ENCODE measurements at places on chromosomes 3 and 15. TPM values are rescaled to one million over a fixed set of nuclear protein-coding genes. Genes with fewer than 3 reads are reported as not detected.

TM6SF1 gene
- total RNA-seq = not detected

SIN3A gene
- total RNA-seq = 28.6 TPM

P2RY14 gene
- total RNA-seq = not detected

C3orf85 gene
- total RNA-seq = not detected

COL6A5 gene
- not detected for total RNA-seq

AGBL1 gene
- total RNA-seq = not detected

PPP1R14D gene
- not detected for total RNA-seq

FOXB1 gene
- total RNA-seq = not detected

DAZL gene
- not detected for total RNA-seq

DNASE1L3 gene
- 0.08 TPM for total RNA-seq

FXR1 gene
- 92.4 TPM for total RNA-seq

HES1 gene
- total RNA-seq = 11.3 TPM

FURIN gene
- total RNA-seq = 51.5 TPM

IGSF10 gene
- 0.32 TPM for total RNA-seq

EPHA3 gene
- total RNA-seq = not detected

CCDC13 gene
- total RNA-seq = 0.26 TPM

ZNF148 gene
- total RNA-seq = 9.4 TPM

DHFR2 gene
- 3.2 TPM for total RNA-seq

ELL3 gene
- total RNA-seq = 1.7 TPM

CKMT1A gene
- total RNA-seq = 3.3 TPM

CHDH gene
- total RNA-seq = 1.8 TPM

GPR149 gene
- not detected for total RNA-seq

CCR5 gene
- total RNA-seq = not detected

CSPG5 gene
- total RNA-seq = 0.89 TPM

FANCD2OS gene
- not detected for total RNA-seq
